Muscle of leg (tissue), 16 donors: ENCODE measurements at places on chromosomes 6 and 20.

GRCh38 chr20:3316136-3316535 lies 77.1 kb upstream of the SLC4A11 start:
- no peak for DNase-seq

DNA sequence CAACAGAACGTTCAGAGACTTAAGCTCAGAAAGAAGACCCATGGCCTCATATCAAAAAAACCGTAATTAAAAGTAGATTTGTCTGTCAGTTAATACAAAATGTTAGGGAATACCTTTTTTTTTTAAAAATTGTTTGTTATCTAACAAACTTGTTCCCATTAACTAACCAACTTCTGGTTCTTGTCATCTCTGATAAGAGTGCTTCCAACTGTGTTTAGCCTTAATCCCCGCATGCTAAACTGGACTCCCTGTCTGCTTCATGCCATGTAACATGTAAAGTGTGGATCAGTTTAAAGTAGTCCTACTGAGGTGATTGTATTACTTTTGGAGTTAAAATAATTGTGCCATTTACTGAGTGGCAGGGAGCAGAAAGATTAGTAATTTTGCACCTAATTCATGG lies 6.3 kb downstream of the JARID2 start:
- no peak for DNase-seq

GRCh38 chr6:5205877-5206850 lies 54.6 kb downstream of the LYRM4 start:
- peak; percentile 90 for DNase-seq

DNA sequence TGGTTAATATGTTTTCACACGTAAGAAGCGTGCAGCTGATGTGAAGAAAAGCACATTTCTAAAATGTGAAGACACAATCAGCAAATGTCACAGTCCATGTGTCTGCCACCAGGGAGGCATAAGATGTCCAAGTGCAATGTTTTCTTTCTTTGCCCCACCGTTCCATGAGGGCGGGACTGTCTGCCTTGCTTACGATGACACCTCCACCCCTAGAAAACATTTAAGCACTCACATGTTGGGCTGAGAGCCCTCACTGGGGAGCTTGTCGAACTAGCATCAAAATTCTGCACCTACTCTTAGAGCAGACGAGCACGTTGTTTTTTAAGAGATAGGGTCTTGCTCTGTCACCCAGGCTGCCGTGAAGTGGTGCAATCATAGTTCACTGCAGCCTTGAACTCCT lies 57.6 kb downstream of the PSMG4 start:
- DNase-seq: no peak

- no peak for DNase-seq
Measured at GRCh38 chr6:143166247-143166695, 105.6 kb downstream of the AIG1 start.

- DNase-seq: no peak
Measured at GRCh38 chr6:107962723-107963122, 4.7 kb upstream of the SEC63 start.

DNA sequence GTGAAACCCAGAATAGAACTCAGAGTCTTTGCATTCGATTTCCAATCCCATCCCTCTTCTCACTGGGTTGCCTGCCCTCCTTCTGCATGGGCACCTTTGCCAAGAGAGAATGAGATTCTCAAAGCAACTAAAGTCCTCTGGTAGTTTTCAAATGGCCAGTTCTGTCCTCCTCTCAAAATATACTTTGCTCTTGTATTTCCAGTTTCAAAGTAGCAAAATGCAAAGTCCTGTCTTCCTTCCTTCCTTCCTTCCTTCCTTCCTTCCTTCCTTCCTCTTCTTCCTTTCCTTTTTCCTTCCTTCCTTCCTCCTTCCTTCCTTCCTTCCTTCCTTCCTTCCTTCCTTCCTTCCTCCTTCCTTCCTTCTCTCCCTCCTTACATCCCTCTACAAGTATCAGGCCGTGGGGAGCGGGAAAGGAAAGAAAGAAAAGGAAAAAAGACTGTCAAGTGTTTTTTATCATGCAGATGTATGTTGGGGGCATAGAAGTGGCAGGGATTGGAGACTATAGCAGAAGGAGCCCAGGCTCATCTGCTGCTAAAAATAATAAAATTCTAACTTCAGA lies 265.2 kb downstream of the CD83 start:
- DNase-seq: no peak

DNA sequence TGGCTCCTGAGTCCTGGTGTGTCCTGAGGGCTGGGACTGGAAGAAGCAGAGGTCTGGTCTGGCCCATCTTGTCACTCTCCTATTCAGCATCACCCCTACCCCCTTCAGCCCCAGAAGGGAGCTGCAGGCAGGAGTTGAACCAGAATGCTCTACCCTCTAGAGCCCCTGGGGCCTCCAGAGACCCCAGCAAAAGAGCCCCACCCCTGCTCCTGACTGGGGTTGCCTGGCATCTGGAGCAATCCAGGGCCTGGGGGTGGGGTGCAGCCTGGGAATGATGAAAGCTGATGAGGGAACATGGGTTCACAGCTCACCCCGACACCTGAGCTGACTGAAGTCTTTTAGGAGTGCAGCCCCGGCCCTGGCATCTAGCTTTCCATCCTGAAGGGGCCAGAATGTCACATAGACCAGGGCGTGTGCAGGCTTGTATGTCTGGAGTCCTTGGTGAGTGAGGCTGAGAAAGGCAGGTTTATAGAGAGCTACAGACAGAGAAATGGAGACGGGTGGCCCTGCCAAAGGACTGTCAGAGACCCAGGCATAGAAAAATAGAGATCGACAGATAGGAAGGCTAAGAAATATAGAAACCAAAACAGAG lies 12.2 kb downstream of the FGD2 start:
- DNase-seq: no peak

GRCh38 chr6:77650098-77650663 lies 2.7 kb upstream of the MEI4 start:
- DNase-seq: peak; percentile 17

- DNase-seq: no peak
Measured at GRCh38 chr20:25226433-25227316, 21.2 kb upstream of the PYGB start.

GRCh38 chr20:38114353-38114791 lies 50.7 kb downstream of the TGM2 start:
- no peak for DNase-seq

- no peak for DNase-seq
Measured at GRCh38 chr6:167407239-167408064, 82.6 kb downstream of the TTLL2 start.

DNA sequence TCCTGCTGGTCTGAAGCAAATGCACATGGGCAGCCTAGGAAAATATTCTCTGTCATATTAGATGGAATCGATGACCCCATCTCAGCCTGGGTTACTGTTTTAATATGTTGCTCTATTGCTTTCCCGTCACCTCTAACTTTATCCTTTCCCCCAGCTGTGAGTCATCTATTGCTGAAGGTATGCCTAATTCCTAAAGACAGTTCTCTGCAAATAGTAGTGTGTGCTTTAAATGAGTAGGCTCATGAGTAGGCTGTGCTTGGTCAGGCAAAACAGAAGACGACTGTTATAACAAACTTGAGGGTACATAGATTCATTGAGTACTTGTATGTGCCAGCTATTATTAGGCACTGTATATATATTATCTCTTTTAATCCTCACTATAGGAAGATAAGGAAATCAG lies 47.2 kb downstream of the CTNNBL1 start:
- DNase-seq: no peak

DNA sequence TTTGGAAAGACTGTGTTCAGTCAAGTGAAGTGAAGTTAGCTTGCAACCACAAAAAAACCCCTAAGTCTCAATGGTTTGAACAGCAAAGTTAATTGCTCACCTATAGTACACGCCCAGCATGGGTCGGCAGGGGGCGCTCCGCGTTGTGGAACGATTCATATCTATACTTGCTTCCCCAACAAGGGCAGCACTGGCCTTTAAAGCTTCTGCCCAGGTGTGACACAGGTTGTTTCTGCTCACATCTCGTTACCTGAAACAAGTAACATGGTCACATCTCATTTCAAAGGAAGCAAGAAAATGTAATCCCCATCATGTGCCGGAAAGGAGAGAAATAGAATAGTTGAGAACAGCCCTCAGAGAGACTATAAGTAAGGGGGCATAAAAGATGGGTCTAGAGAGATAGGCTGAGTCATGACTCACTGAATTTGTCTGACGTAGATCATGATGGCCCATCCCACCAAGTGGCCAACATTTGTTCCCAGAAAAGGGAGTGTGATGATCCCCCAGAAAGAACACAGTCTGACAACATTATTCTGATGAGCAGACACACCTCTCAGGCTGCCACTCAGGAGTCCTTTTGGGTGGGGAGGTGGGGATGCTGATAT lies 29.0 kb downstream of the HNF4A start:
- DNase-seq: peak; percentile 54

DNA sequence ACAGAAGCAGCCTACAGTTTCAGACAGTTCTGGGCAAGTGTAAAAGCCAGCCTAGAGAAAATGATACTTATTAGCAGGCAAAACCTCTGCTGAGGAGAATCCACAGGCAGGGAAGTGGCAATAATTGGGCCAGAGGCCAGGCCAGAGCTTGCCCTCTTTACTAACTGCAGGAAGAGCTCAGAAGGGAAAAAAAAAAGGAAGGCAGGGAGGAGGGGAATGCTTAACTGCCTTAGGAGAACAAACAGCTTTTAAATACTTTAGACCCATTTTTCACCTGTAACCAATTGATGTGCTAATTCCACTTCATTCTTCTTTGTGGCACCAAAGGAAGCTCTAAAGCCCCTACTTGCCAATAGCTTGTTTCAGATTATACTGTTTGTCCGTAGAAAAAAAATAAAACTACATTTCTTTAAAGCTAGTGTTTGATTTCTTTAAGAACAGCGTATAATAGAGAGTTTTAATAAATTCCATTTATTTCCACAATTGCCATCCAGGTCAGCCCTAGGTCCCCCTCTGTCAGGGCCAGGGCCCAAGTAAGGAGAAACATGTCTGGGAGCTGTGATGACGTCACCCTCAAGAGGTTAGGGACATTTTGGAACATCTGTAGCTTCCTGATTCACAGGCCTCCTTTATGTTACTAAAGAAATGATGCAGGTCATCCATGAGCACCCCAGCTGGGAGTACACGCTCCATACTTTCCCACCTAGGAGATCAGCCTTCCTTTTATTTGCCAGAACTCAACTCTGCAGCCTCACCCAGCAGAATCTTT lies 384.3 kb downstream of the CDC5L start:
- peak; percentile 20 for DNase-seq

GRCh38 chr6:45576648-45577624 lies 199.2 kb upstream of the SUPT3H start:
- no peak for DNase-seq

- no peak for DNase-seq
Measured at GRCh38 chr6:142856624-142857232, 88.2 kb downstream of the HIVEP2 start.

GRCh38 chr6:64238071-64238470 lies 602.5 kb downstream of the PHF3 start:
- no peak for DNase-seq

- DNase-seq: peak; percentile 32
Measured at GRCh38 chr20:43744966-43745730, 18.3 kb upstream of the GTSF1L start.

- DNase-seq: no peak
Measured at GRCh38 chr6:144730088-144730645, 445.0 kb downstream of the UTRN start.

GRCh38 chr6:79440598-79440997 lies 96.6 kb downstream of the LCA5 start:
- no peak for DNase-seq

DNA sequence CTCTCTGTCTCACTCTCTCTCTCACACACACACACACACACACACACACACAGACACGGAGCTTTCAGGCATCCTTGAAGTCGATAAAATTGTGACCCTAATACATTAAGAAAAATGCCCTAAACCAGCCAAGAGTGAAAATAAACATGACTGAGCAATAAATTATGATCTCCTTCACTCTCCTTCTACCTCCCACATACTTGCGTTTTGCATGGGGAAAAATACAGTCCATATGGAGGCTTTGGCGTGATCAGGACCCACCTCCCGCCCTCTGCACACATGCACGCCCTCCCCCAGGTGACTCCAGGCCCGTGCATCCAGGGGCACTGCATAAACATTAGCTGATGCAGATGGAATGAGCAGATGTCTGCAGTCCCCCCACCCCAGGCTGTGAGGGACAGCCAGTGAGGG lies 114.2 kb upstream of the JARID2 start:
- DNase-seq: no peak

- DNase-seq: no peak
Measured at GRCh38 chr20:33257237-33257636, 21.4 kb downstream of the BPIFA1 start.

DNA sequence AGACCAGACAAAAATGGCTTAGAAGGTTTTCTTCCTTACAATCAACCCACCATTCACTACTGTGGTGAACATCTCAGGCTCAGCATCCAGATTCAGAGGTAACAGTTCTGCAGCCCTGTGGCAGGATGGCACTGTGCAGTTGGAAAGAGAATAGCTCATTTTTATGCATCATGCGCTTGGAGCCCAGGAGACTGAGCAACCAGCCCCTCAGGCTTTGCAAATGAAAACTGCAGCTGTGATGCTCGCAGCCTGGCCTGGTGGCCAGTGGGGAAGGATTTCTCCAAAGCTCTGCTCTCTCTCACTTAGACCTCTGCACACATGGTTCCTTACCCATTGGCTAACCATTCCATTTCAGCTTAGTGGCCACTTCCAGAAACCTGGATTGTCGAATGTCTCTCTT lies 45.8 kb downstream of the GABRR2 start:
- DNase-seq: no peak

DNA sequence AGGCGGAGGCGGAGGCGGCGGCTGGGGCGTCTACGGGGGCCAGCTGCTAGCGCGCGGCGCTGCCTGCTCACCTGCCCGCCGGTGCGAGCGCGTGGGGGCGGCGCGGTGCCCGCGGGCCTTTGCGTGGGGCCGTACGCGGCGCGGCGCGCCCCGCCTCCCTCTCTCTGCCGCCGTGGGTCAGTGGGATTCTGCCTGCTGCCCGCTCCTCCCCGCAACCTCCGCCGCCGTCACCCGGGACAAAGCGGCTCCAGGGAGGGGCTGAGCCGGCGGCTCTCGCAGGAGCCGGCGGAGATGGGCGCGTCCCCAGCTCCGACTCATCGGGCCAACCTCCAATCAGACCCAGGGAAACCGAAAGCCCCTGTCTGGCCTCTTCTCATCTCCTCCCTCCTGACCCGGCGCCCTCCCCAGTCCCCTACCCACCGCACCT lies at the start of gene RCAN2:
RCAN2 (minus strand) TSS at position 249 of the 427 bp plus-strand sequence.
- DNase-seq: peak; percentile 72

- peak; percentile 76 for DNase-seq
Measured at GRCh38 chr6:42808492-42809483, 26.9 kb downstream of the BICRAL start.

- DNase-seq: peak; percentile 37
Measured at GRCh38 chr6:37988696-37989095, 169.2 kb downstream of the ZFAND3 start.

GRCh38 chr20:17921774-17922173 lies 46.8 kb downstream of the SNX5 start:
- DNase-seq: no peak

GRCh38 chr6:64497634-64498033 lies 862.0 kb downstream of the PHF3 start:
- DNase-seq: no peak

GRCh38 chr6:144316862-144317195 lies 31.7 kb downstream of the UTRN start:
- DNase-seq: no peak

DNA sequence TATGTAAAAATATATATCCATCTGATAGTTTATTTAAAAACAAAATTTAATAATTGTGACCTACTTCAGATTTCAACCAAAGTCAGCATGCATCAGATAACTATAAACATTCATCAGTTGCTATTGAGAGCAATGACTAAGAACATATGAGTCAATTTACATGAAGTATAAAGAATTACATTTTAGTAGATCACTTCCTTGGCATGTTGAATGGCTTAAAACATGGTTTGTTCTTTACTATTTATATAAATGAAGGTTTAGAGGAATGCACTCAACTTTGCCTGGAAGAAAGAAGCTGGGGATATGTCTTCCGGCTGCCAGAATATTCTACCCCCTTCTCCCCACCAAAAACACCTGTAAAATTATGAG lies 6.4 kb upstream of the FAM217A start:
- DNase-seq: no peak
